ENCODE measurements at places on chromosomes 3 and 15.
A peak's percentile ranks its signal among the peaks of the same experiment; 100 is the strongest.

- no peak for DNase-seq
Measured at GRCh38 chr3:45272032-45272810, 46.1 kb upstream of the TMEM158 start.

- DNase-seq = no peak
Measured at GRCh38 chr3:186986816-186987215, 56.5 kb downstream of the ST6GAL1 start.

GRCh38 chr3:119747357-119747756 is 34.5 kb upstream of the NR1I2 start:
- DNase-seq = no peak

DNA sequence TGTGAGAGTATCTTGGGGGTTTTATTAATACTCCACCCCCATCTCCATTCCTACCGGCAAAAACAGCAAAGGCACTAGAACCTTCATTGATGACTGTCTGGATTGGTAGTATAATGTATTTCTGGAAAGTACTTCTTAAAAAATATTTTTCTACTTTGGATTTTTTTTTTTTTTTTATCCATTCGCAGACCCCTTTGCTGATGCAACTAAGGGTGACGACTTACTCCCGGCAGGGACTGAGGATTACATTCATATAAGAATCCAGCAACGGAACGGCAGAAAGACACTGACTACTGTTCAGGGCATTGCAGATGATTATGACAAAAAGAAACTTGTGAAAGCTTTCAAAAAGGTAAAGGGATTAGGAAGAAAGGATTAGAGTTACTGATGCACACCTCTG is 1.2 kb downstream of the EIF1B start:
- no peak for DNase-seq

- DNase-seq = no peak
Measured at GRCh38 chr3:51691949-51692348, 14.9 kb upstream of the GRM2 start.

- no peak for DNase-seq
Measured at GRCh38 chr3:36957063-36957462, 12.2 kb upstream of the TRANK1 start.

GRCh38 chr15:52139599-52140462 is 27.3 kb upstream of the BCL2L10 start:
- peak; percentile 77 for DNase-seq

GRCh38 chr3:112119962-112120836 is 12.8 kb downstream of the GCSAM start:
- DNase-seq = no peak

DNA sequence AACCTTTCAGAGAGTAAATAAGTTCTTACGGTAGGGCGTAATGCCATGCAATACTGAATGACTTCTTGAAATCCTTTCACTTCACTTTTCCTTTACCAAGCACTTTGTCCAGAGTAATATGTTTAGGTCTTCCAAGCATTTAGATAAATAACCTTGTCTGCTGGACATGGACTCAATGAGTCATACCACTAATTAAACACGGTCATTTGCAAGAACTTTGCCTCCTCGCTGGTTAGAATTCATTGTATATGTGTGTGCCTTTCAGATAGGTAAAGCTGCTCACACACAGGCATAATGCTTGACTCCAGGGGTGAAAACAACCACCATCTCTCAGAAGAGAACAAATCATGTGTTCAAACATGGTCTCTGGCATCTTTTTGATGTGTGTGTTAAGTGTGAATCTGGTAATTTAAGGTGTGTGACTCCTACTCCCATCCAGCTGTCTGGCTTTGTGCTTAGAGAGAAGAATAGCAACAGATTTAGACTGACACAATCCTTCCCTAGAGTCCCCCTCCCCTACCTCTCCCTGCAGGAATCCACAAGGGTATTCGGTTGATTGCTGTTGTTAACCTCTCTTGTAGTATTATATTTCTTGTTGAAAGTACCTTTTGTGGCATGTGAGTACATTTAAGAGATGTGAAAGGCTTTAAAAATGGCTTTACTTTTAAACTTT is 419.0 kb downstream of the CNTN4 start:
- no peak for DNase-seq

DNA sequence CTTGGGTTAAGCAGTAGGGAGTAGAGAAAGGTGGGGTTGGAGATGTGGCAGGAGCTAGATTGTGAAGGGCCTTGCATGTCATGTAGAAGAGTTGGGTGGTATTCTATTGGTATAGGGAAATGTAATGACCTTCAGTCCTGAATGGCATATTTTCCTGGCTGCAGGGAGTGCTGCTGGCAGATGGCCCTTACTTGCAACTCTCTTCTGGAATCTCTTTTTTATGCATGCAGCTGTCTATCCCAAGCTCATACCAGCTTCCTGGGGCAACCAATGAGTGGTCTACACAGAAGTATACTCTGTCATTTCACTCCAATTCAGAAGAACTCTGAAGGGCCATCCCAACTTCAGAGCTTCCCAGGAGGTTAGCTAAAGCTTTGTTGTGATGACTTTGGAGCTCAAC is 144.7 kb upstream of the ANKRD28 start:
- no peak for DNase-seq

DNA sequence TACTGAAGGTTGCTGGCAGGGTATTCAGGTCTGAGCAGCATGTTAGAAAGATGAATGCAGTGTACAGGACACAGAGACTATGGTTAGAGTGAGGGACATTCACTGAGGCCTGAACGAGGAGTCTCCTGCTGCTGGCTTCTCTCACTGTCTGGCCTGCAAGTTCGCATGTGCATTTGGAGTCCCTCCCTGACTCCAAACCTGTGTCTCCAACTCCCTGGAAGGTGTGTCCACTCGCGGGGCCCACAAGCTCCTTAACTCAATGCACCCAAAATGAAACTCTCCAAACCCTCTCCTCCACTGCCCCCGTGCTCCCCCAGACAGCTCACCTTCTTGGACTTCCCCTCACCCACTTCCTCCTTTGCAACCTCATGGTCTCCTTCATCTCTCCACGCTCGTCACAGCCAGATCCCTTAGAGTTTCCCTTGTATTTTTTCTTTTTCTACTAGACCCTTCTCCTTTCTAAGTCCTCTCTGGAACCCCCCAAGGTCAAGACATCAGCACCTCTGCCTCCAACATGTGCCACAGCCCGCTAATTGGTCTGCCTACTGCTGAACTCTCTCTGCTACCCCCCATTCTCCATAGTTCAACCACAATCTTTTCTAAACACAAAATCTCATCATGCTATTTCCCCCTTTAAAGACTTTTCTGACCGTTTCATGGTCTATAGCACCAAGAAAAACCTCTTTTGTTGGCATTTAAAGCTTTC is 58.3 kb downstream of the HES1 start:
- DNase-seq = peak; percentile 30

DNA sequence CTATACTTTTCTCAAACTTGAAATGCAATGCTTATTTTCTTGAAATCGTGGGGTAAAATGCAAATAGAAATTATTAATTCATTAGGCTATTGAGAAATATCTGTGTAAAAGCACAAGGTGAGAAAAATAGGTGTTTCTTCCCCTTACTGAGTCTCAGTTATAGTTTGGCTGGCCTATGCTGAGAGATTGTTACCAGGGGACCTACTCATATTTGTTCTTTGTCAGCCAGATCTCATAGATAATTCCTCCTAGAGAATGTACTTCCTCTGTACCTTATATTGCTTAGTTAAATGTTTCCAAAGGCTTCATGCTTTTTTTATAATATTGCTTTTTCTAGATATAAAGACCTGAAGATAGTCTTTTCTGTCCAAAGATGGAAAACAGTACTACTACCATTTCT is 60.0 kb upstream of the TRPC1 start:
- DNase-seq = no peak

GRCh38 chr15:66894363-66894762 is 171.0 kb upstream of the SMAD3 start:
- DNase-seq = no peak

DNA sequence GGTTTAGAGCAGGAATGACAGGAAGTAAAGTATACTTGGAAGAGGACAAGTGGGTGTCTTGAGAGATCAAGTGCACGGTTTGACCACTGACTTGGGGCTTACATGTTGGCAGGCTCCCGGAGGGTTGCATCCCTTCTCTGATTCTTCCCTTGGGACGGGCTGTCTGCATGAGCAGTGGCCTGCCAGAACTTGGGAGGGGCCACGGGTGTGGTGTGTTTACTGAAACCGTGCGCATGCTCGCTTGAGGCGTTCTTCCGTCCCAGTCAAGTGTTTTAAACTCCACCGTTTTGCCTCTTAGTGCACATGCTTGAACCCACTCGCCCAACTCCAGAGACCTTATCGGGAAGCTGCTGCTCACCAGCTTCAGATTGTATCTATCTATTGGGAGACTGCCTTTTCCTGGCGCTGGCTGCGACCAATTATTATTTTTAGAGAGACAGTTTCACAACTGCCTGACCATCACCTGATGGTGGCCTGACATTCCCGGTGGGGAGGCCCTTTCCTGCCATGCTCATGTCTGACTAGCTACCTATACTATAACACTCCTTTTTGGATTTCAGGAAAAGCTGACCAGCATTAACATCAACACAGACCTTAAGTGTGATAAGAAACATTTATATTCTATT is 14.9 kb upstream of the C3orf22 start:
- DNase-seq = no peak

- no peak for DNase-seq
Measured at GRCh38 chr3:2274526-2274925, 175.9 kb downstream of the CNTN4 start.

- DNase-seq = no peak
Measured at GRCh38 chr15:82568986-82569385, 28.7 kb upstream of the RPS17 start.

- no peak for DNase-seq
Measured at GRCh38 chr3:80999481-80999880, 762.0 kb downstream of the GBE1 start.

DNA sequence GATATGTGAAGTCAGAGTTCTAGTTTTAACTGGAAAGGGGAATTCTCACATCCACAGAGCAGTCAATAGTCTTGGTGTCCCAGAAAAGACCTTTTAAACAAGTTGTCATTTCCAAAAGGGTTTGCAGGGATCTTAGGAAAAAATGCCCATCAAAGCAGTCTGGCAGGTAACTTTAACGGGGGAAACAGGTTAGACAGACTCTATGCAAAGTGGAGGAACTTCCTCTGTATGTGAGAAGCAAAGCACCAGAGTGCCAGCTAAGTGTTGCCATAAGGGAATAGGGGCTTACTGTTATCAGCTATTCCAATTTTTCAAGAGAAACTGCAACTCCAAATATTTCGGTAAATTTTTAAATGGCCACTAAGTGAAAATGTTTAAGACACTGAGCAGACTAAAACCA is 307.9 kb upstream of the MDFIC2 start:
- no peak for DNase-seq

DNA sequence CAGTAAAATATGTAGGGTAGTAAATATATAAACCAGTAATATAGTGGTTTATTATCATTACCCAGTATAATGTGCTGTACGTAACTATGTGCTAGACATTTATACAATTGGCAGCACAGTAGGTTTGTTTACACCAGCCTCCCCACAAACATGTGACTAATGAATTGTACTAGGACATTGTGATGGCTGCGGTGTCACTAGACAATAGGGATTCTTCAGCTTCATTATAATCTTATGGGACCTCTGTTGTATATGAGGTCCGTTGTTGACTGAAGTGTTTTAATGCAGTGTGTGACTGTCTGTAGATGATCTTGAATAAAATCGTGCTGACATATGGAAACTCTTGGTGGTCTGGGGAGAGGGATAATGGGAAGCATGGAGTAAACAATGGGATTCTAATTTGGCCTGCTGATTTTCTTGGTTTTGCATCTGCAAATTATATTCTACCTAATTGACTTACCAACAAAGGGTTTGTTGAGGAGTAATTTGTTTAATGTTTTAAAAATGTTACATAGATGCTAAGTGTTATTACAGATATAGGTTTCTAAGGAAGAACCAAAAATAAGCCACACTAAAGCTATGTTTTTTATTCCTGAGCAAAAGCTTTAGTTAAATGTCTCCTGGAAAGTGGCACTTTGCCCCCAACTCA is 496.5 kb upstream of the TBL1XR1 start:
- no peak for DNase-seq

- no peak for DNase-seq
Measured at GRCh38 chr3:105700575-105700974, 168.2 kb downstream of the CBLB start.

- no peak for DNase-seq
Measured at GRCh38 chr3:2392981-2393380, 294.3 kb downstream of the CNTN4 start.

- DNase-seq = peak; percentile 47
Measured at GRCh38 chr15:38610748-38611147, 46.1 kb upstream of the RASGRP1 start.

DNA sequence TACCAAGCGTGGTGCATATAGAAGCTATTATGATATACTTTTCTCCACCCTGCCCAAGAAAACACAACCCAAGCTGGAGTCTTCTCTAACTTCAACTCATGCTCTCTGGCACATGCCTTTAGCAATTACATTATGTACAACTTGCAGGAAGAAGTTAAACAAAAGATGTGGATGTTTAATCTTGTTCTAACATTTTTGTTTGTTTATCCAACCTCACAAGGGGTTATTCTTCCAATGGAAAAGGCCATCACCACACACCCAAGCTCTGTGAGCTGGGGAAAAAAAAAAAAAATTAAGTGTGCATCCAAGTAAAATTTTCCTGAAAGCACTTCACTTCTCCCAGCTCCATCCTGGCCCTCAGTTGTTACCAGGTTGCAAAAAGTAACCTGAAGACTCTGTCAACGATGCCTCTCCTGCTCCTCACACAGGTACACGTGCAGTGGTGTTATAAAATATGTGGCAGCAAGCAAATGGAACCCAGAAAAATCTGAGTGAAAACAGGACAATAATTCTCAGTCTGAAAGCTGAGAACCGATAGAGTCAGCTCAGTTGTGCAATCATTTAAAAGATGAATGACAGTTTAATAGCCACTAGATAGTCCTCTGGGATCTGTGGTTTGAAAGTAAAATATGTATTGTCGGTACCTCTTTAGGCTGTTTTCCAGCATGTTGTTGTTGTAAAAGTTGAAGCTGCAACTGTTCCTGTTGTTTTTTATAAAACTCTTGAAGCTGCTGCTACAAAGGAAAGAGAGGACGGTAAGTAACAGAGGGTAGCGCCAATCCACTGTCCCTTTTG is 531.4 kb downstream of the FOXP1 start:
- DNase-seq = no peak

- no peak for DNase-seq
Measured at GRCh38 chr15:65642594-65642993, 20.9 kb downstream of the SLC24A1 start.

- DNase-seq = no peak
Measured at GRCh38 chr15:88440021-88440420, 27.2 kb downstream of the MRPL46 start.

DNA sequence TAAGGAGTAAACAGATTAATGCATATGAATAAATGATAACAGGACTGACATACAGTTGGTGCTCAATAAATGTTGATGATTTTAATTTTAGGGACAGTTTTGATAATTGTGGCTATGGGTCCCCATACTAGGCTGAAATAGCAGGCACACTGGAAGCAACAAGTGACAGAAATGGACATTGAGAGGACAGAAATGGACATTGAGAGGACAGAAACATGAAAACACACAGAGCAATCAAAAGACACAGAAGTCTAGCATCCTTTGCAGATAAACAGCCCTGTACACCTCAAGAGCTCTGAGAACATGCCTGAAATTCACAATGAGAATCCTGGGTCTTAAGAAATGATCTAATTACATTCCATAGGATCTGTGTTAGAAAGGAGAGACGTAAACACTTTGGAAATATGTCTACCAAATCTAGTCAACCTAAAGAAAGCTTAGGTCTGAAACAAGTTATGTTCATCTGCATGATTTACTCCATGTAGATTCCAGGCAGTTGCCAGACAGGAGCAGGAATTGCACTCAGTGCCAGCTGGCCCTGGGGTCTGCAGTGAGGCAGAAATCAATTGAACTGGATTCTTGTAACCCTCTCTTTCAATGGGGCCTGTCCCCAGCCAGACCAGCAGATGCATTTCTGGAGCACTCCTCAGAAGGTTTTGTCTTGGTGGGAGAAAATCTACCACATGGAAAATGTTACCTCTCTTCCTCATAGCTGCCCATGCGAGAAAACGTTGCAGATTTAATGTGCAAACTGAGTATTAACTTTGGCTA is 60.3 kb downstream of the SYNM start:
- no peak for DNase-seq
